Stimulated activated CD4-positive, alpha-beta T cell treated with anti-CD3 and anti-CD28 coated beads, Interleukin-1b, Interleukin-23, amount 100 ng/mL, for 24 hours (primary cell): ENCODE measurements at places on chromosomes 13 and 19.
A peak's percentile ranks its signal among the peaks of the same experiment; 100 is the strongest.

DNA sequence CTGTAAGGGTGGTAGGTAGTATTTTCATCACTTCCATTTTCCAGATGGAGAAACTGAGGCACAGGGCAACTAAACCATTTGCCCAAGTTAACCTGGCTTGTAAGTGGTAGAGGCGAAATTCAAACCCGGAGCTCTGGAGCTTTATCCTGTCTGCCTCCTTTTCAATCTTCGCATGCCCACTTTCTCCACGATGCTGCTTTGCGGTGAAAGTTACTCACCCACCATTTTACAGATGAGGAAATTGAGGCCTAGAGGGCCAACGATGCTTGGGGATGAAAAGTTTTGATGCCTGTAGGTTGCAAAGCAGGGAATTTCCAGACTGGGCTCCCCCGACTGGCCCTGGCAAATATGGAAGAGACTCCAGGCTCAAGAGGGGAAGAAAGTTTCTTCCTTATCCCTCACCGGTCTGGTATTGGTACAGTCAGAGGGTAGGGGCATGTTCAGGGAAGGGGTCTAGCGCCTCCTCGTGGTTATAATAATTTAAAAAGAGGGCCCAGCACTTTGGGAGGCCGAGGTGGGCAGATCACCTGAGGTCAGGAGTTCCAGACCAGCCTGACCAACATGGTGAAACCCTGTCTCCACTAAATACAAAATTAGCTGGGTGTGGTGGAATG is 1.9 kb upstream of the SH2D3A start:
- DNase-seq = no peak

- DNase-seq = no peak
These were observed 25.6 kb upstream of the CABP5 start for GRCh38 chr19:48069435-48069834.

GRCh38 chr19:34228347-34228746 is 26.0 kb upstream of the GARRE1 start:
- DNase-seq = no peak

DNA sequence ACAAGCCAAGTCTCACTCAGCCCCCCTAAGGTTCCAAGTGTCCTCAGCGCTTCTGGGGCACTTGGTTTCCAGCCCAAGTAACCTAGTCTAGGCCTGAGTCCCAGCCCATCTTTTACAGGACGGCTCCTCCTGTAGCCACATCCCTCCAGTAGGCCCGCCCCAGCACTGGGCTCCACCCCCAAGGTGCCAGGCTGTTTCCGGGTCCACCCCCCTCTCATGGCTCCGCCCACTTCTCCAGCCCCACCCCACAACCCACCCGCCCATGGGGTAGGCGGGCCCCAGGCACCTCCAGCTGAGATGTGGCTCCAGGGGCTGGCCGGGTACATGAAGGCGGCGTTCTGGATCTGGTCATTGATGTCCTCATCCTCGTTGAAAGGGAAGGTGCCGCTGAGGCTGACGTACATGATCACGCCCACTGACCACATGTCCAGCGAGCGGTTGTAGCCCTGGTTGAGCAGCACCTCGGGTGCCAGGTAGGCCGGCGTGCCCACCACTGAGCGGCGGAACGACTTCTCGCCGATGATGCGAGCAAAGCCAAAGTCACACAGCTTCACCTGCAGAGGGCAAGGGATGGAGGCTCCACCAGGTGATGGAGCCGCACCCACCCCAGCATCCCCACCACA is 17.2 kb upstream of the DACT3 start:
- DNase-seq = peak; percentile 33

- DNase-seq = no peak
These were observed 9.9 kb upstream of the ACP7 start for GRCh38 chr19:39074205-39074692.

DNA sequence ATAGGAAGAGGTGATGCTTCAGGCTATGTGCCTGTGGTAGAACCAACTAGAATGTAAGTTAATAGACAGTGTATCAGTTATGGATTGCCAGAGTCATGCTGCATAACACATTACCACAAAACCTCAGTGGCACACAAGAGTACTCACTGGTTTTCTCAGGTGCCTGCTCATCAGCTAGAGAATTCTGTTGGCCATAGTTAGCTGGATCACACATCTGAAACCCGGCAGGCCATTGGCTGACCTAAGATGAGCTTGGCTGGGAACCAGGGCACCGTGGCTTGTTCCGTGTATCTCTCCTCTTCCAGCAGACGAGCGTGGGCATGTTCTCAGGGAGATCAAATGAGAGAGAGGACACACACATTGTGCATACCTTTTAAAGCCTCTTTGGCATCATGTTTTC is 76.7 kb downstream of the TEX26 start:
- DNase-seq = no peak

DNA sequence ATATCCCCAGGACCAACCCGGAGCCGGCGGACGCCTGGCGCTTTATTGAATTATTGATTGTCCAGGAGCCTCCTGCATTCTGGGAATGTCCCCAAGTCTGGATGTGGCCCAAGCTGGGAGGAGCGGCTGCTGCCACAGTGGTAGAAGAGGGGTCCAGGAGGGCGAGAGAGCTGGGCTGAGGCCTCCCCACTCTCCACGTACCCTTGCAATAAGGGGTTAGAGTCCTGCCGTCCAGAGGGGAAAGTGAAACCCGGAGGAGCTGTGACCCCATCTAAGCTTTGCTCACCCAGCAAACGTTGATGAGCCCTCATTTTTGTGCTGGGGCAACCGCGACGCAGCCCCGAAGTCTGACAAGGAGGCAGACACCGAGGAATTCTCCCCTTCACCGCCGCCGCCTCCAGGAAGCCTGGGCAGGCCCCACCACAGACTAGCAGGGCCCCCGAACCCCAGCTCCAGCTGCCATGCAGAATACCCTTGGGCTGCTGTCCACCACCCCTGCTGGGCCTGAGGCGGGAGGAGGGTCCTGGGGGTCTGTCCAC is 1.4 kb upstream of the C2CD4C start:
- DNase-seq = no peak

DNA sequence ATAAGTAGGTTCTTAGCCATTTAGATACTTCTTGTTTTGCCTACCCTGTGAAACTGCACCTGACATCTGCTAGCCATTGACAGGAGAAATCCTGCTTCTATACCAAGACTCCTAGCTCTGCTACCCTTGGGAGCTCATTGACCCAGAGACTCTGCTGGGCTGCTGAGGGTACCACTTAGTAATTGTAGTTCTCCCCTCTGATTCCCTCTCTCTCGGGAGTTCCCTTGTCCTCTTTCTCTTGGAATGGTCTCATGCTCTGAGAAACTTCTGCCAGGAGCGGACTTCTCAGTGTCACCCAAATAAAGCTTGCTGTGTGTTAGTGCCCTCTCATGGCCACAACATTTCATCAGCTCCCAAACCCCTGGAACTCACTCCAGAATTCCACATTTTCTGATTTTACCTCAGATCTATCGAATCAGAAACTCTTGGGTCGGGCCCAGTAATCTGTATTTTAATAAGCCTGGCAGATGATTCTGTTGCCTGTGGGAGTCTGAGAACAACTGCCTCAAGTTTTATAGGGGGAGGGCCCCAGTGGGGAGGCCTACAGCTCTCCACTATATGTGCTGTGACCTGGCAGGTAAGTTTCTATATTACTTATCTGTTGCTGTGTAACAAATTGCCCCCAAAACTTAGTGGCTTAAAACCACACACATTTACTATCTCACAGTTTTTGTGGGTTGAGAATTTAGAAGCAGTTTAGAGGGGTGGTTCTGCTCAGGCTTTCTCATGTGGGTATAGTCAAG is 221.1 kb downstream of the TDRD3 start:
- DNase-seq = no peak

DNA sequence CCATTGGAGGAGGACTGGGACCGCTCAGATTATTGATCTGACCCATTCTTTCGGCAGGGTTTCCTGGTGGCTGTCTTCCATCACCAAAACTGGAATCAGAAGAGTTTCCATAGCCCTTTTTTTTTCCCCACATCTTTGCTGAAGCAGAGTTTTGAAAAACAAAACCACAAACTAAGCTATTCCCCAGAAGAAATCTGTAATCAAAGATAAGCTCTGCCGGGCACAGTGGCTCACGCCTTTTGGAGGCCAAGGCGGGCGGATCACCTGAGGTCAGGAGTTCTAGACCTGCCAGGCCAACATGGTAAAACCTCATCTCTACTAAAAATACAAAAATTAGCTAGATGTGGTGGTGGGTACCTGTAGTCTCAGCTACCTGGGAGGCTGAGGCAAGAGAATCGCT is 4.2 kb upstream of the ICAM1 start:
- DNase-seq = no peak

DNA sequence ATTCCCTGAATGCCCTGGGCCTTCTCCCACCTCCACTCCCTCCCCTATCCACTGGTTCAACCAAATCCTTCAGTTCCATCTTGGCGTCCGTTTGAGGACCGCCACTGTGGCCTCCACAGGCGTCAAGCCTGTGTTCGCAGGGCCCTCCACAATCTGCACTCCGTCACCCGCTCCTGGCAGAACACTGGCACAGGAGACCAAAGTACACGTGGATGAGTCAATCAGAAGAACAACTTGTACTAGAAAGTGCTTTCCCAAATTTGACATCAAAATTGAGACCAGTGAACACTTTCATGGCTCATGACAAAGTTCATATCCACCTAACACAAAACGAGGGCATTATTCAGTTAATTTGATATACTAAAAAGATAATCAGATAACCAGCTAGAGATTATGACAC is 6.5 kb upstream of the CDC16 start:
- DNase-seq = no peak

GRCh38 chr13:74040200-74040599 is 94.0 kb downstream of the KLF12 start:
- peak; percentile 5 for DNase-seq

DNA sequence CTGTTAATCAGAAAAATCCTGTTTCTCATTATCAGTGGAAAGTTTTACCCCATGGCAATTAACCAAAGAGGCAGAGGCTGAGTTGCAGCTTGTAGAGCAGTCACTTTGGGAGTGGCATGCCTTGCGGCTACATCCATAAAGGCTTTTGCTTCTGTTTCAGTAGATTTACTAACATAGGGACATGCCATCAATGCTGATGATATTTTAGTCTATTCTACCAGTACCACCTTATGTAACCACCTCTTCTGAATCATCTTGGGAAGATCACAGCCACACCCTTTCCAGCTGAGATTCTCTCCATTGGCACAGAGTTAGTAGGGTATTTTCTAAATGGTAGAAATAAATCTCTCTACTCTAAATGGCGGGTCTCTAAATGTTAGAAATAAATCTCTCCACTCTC is 37.5 kb downstream of the POSTN start:
- DNase-seq = no peak

GRCh38 chr13:73842626-73843025 is 291.6 kb downstream of the KLF12 start:
- DNase-seq = no peak

- DNase-seq = no peak
These were observed 1759.4 kb downstream of the PCDH9 start for GRCh38 chr13:65470781-65471180.

DNA sequence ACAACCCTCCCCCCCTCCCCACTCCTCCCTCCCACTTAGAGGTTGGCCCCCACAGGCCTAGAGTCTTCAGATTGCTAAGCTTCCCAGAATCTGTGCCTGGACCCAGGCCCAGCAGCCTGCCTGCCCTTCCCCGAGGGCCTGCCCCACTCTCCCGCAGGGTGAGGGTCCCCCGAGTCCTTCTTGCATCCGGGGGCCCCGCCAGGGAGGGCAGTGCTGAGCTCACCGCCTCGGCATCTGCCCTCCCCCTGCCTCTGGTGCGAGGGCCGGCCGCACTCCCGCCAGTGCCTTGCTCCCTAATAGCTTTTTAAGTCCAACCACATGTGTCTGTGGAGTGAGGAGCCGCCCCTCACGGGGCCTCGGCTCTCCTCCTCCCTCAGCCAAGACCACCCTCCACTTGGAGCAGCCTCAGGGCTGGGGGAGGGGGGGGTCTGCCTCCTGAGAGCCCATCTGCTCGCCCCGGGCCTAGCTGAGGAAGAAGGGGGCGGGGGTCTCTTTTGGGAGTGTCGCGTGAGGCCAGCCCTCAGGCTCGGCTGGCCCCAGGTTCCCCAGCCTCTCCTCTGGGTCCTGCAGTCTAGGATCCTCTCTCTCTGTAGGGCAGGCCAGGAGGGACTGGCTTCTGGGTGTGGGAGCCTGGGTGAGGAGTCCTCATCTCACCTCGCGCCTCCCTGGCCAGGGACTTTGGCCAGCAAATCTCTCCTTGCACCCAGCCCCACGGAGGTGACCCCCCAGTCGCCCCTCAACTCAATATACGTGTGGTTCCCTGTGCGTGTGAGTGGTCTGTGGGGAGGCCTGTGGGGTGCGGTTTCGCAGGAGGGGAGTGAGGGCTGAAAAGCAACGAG is 47.2 kb downstream of the LYL1 start:
- no peak for DNase-seq

- no peak for DNase-seq
These were observed 11.9 kb upstream of the OR7D2 start for GRCh38 chr19:9166846-9167245.

DNA sequence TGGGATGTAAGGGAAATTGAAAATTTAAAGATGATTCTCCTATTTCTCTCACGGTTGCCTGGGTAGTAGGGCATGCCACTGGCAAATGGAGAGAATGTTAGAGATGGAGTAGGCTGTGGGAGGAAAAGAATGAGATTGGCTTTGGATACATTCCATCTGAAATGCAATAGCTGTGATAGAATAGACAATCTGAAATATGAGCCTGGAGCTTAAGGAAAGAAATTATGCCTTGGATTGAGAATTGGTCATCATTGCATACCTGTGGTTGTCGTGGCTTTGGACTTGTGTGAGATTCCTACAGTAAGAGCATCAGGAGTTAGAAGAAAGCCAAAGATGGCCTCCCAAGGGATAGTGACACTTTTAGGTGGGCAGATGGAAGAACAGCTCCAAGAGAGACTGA is 305.1 kb upstream of the SLC10A2 start:
- DNase-seq = no peak

DNA sequence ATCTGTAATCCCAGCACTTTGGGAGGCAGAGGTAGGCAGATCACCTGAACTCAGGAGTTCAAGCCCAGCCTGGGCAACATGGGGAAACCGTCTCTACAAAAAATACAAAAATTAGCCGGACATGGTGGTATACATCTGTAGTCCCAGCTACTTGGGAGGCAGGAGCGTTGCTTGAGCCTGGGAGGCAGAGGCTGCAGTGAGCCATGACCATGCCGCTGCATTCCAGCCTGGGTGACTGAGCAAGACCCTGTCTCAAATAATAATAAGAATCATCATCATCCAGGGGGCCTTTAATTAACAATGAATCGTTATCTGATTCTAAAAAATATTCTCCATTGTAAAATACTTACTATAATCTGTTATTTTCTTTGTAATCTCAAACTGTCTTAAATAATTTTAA is 283.4 kb downstream of the DACH1 start:
- no peak for DNase-seq

DNA sequence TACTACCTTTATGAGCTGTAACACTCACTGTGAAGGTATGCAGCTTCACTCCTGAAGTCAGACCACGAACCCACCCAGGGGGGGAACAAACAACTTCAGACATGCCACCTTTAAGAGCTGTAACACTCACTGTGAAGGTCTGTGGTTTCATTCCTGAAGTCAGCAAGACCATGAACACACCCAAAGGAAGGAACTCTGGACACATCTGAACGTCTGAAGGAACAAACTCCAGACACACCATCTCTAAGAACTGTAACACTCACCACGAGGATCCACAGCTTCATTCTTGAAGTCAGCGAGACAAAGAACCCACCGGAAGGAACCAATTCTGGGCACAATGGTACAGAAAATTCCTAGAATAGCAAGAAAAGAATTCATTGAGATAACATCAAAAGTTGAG is 1796.5 kb upstream of the MIR17HG start:
- no peak for DNase-seq

GRCh38 chr13:106528718-106529414 is 6.6 kb downstream of the EFNB2 start:
- DNase-seq = no peak

GRCh38 chr13:31418186-31418585 is 218.4 kb downstream of the B3GLCT start:
- no peak for DNase-seq

- no peak for DNase-seq
These were observed 49.8 kb downstream of the KATNAL1 start for GRCh38 chr13:30257468-30258099.
